ENCODE measurements at places on chromosomes 7 and 10.

- DNase-seq: no peak
These were observed 3.8 kb upstream of the ADAM12 start for GRCh38 chr10:126392068-126392467.

GRCh38 chr10:21281765-21282484 lies 243.6 kb downstream of the SKIDA1 start:
- DNase-seq: no peak

GRCh38 chr10:7046615-7047014 lies 364.2 kb downstream of the SFMBT2 start:
- no peak for DNase-seq

DNA sequence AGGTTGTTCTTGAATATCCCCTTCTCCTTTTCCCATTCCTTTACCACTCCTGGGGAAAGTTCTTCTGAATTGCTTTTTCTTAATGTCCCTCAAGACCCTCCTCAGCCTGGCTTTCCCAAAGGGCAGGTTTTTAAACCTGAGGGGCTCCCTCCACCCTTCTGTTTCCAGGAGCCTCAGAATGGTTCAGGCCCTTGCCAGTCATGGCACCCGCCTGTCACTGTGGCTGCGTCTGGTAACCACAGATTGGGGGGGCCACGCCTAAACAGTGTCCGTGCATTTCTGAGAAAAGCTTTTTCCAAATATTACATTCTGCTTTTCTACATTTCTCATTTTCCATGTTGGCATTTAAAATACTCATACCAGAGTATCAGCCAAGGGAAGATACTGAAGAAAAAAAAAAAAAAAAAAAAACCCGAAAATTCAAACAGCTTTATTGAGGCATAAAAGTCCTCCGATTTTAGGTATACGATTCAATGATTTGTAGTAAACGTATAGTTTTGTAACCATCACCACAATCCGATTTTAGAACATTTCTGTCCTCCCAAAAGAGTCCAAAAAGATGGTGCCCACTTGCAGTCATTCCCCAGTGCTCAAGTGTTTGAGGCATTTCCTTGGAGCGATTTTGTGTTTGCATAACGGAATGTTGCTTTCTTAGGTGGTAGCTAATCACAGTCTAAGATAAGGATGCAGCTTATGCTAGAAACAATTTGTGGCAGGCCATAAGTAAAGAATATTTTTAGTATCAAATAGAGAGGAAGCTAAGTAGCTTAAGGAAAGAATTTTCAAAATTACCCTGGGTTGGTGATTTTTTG lies 22.1 kb downstream of the HKDC1 start:
- DNase-seq: no peak

- DNase-seq: no peak
These were observed 26.3 kb upstream of the PPIF start for GRCh38 chr10:79320820-79321493.

DNA sequence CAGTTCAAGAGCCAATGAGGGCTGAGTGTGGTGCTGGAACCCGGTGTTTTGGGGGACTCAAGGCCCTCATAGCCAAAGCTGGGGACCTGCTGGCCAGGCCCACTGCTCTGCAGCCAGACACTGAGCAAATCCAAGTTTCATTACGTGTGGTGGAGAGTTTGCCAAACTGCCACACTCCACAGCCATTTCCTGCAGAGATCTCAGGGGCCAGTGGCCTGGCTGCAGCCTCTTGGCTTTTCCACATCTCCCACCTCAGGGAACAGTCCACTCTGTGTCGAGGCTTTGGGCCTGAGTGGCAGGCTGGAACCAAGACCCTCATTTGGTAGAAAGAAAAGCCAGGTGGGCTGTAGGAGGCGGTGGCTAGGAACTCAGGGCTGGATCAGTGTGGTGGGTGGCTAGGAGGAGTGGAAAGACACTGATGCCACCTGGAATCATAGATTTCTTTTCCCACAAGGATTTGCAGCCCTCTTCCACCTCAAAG lies 3.2 kb downstream of the HOXA11 start:
- DNase-seq: no peak

- DNase-seq: no peak
These were observed 43.1 kb upstream of the ST8SIA6 start for GRCh38 chr10:17497446-17498030.

- DNase-seq: no peak
These were observed 765.9 kb downstream of the GRID1 start for GRCh38 chr10:85600744-85601081.

GRCh38 chr10:404991-405390 lies 269.7 kb downstream of the ZMYND11 start:
- no peak for DNase-seq

DNA sequence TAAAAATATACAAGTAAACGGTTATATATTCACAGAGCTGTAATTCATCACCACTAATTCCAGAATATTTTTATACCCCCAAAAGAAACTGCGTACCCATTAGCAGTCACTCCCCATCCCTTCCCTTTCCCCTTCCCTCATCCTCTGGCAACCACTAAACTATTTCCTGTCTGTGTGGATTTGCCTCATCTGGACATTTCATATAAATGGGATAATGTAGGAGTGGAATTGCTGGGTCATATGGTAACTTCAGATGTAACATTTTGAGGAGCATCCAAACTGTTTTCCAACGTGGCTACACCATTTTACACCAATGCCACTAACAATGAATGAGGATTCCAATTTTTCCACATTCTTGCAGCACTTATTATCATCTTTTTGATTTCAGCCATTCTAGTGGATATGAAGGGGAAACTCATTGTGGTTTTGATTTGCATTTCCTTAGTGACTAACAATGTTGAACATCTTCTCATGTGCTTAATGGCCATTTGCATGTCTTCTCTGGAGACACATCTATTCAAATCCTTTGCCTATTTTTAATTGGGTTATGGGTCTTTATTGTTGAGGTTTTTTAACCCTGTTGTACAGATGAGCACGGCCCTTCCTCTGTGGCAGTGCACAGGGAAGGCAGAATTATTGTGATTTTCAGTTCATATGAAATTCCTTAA lies 79.2 kb downstream of the RBM20 start:
- DNase-seq: no peak

DNA sequence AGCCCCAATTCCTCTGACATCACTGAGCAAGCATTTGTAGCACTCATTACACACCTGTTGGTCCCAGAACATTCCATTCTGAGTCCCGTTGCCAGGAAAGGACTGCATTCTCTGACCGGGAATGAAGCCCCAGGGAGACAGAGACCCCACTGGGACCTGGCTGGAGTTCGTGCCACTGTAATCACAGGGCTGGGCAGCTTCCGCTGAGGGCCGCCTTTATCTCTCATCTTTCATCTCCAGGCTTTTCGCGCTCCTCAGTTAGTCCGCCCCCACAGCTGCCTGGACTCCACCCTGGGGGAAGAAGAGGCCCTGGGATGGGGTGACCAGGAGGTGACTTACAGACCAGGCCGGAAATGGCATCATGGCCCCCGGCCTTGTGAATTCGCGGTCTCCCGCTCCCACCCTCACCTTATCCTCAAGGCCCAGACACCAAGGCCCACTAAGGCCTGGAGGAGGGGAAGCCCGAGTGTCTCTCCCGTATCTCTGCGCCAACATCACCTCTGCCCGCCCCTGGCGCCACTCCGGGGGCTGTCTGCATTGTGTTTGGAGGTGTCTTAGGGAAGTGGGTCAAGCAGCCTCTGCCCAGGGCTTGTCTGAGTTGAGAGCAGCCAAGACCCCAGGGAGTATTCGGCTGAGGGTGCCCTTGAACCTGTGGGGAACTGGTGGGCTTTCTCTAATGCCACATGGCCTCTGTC lies 75.4 kb downstream of the PROSER2 start:
- peak; percentile 91 for DNase-seq

- no peak for DNase-seq
These were observed 603.5 kb downstream of the ARL4A start for GRCh38 chr7:13290975-13291374.

- DNase-seq: no peak
These were observed 14.1 kb upstream of the MYH16 start for GRCh38 chr7:99258501-99258900.

GRCh38 chr7:24637706-24638105 lies 64.5 kb downstream of the PALS2 start:
- DNase-seq: no peak

DNA sequence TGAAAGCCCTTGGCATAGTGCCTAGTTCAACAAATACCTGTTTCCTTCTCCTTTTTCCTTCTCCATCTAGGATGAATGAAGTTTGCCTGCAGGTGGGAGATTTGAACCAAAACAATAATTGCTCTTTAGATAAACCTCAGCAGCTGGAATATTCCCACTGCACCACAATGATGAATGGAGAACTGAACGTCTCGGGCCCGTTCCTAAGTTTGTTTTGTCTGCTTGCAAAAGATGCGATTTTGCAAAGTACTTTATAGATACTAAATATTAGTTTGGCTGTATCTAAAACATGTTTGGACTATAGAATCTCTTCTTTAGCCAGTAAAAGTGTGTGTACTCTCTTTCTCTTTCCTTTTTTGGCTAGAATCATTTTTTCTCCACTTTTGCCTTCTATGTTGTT lies 75.8 kb upstream of the BMPER start:
- DNase-seq: no peak

GRCh38 chr10:50512214-50512595 lies 111.6 kb downstream of the SGMS1 start:
- DNase-seq: no peak

GRCh38 chr10:118993214-118993613 lies 36.3 kb upstream of the NANOS1 start:
- no peak for DNase-seq

DNA sequence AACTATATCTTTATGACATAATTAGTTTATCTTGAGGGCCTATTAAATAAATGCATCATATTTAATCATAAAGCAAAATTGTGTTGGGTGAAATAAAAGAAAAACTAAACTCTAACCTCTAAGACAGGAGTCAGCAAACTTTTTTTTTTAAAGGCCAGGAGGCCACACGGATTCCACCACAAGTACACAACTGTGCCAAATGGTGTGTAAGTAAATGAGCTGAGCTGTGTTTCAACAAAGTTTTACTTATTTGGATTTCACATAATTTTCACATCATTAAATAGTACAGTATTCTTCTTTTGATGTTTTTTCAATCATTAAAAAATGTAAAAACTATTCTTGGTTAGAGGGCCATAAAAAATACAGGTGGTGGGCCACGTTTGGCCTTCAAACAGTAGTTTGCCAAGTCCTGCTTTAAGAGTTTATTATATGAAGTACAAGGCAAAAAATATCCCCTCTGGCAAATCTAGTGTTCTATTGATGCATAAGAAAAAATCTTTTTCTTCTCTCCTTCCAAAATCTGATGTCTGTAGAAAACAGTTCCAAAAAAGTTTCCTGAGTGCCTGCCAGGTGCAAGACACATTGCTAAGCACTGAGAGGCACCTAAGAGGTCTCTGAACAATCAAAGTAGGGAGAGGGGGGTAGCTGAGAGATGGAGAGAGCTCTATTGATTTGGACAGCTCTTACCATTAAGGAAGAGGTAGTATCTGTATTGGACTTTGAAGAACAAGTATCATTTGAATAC lies 26.5 kb upstream of the SPOCK2 start:
- no peak for DNase-seq

DNA sequence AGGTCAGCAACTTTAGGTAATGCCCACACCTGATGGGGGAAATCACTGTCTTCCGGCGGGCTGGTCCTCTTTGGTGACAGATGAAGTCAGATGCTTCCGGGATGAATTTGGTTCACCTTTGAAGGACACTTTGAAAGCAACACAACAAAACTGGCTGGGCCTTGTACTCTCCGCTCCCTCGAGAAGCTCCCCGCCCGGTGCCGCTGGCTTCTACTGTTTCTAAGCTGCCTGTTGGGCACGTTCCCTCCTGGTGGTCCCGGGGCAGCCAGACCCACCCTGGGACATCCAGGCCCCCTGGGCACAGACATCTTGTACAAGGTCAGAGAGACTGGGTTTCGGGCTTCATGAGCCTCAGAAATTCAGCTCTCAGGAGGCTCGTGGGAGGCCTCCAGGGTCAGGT lies 452.3 kb downstream of the DNAJB6 start:
- no peak for DNase-seq

- no peak for DNase-seq
These were observed 11.5 kb downstream of the DIP2C start for GRCh38 chr10:677750-678661.

GRCh38 chr7:100711369-100711768 lies 5.4 kb downstream of the POP7 start:
- no peak for DNase-seq

GRCh38 chr10:34024693-34025425 lies 690.4 kb upstream of the NRP1 start:
- DNase-seq: no peak

DNA sequence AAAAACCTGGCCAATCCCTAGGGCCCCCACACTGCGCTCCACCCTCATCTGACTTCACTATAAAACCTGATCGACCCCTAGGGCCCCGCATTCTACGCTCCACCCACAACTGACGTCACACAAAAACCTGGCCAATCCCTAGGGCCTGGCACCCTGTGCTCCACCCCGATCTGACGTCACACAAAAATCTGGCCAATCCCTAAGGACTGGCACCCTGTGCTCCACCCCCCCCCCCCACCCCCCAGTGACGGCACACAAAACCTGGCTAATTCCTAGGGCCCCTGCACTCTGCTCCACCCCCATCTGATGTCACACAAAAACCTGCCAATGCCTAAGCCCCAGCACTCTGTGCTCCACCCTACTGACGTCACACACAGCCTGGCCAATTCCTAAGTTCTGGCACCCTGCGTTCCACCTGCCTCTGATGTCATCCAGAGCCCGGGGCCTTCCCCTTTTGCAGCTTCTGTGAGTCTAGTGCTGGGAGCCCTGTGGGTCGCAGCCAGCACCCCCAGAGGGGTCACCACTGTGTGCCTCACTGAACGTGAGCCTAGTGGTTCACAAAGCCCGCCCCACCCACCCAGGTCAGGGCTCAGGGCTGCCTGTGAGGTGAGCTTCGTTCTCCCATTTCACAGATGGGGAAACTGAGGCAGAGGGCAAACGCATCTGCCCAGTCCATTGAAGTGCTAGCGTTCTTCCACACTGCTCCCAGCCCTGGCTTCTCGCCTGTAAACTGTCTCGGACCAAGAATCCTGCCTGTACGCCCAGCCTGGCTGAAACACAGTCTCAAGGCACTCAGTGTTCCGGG lies 40.6 kb downstream of the MICALL2 start:
- DNase-seq: peak; percentile 87

- no peak for DNase-seq
These were observed 1.2 kb downstream of the PDIA4 start for GRCh38 chr7:149027055-149027454.

All from SW480 (cell line).